Stimulated activated CD4-positive, alpha-beta T cell treated with anti-CD3 and anti-CD28 coated beads, Interleukin-4, amount 100 ng/mL, for 48 hours (primary cell): ENCODE measurements at places on chromosomes 3 and 15.
A peak's percentile ranks its signal among the peaks of the same experiment; 100 is the strongest.

- DNase-seq, result no peak
Observed at GRCh38 chr3:52679199-52679538, 6.5 kb downstream of the PBRM1 start.

DNA sequence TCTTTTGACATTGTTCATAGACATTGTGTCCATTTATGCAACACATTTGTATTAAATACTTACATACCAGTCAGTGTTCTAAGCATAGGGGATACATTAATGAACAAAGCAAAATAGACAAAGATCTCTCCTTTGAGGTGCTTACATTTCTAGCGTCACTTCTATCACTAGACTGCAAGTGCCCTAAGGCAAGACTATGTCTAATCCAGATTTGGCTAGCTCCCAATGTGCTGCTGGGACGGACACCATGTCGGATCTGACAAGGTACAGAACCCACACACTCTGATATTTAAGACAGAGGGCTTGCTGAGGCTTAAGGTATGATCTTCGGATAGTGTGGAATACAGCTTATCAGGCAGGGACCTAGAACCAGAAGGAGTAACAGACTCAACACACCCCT, 41.4 kb downstream of the MYLK start:
- no peak for DNase-seq

GRCh38 chr15:96326328-96327154, 4.0 kb upstream of the NR2F2 start:
- no peak for DNase-seq

DNA sequence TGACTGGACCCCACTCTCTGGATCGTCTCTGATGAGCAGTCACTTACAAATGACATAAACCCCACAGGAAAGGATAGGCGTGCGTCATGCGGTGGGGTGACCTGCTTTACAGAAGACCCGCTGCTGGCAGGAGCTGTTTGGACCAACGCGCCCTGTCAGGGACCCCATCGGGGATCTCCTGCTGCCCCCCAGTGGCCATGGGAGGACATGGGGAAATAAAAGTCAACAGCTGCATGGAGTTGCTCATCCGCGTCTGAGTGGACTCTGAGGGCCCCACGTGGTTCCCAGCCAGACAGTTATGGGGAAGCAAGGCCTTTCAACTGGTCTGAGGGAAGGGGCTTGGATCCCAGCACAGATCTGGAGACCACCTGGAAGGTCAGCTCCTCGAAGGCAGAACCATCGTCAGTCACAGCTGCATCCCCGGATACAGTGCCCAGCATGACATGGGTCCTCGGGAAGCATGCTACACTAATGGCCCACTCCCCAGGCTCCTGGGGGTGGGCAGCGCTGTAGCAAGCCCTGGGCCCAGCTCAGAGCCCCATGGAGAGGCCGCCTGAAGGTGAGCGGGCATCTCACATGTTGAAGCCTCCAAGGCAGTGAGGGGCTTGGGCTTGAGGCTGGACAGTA, 32.1 kb downstream of the PTH1R start:
- DNase-seq, result peak; percentile 78

DNA sequence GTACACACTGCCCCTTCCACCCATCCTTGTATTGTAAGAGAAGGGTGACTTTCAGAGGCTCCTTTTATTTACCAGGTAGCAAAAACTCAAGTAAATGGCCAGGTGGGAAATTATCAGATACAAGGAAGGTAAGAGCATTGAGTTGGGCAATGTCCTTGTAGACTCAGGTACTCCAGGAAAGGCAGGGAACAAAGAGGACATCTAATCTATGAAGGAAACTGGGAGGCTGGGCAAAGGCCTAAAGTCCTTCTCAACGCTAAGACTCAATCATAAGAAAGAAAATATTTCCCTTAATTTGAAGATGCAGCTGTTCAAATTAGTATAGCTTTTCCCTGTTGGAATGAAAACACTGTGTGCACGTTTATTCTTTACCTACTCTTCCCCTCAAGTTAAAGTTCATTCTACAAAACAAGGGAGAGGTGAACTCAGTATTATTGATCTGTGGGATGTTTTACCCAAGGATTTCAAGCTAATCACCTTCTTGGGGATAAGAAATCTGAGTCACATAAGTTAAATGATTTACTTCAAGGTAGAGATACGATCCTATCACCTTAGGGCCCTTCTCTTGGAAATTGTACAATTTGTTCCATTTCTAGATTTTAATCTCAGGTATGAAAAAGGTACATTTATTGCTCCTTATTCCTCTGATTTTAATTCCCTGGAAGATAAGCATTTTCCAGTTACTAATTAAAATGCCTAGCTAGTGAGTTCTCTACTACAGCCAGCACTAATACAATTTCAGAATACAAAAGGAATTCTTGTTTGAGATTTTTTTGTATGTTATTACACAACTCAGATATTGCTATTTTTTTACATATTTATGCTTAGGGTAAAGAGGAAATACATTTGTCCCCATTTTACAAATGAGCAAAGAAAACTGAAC, 80.6 kb downstream of the PLD1 start:
- no peak for DNase-seq

GRCh38 chr3:144114767-144115166, 143.1 kb downstream of the DIPK2A start:
- no peak for DNase-seq

DNA sequence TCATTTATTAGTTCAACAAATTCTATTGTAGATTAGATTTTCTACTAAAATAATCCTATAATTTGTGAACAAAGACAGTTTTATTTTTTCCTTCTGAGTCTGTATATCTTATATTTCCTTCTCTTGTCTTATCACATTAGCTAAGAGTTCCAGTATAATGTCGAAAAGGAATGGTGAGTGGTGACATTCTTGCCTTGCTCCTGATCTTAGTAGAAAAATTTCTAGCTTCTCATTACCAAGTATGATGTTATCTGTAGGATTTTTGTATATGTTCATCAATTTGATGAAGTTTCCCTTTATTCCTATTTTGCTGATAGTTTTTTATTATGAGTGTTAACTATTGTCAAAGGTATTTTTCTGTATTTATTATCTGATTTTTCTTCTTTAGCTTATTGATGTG, 756.6 kb upstream of the BCHE start:
- DNase-seq, result no peak

DNA sequence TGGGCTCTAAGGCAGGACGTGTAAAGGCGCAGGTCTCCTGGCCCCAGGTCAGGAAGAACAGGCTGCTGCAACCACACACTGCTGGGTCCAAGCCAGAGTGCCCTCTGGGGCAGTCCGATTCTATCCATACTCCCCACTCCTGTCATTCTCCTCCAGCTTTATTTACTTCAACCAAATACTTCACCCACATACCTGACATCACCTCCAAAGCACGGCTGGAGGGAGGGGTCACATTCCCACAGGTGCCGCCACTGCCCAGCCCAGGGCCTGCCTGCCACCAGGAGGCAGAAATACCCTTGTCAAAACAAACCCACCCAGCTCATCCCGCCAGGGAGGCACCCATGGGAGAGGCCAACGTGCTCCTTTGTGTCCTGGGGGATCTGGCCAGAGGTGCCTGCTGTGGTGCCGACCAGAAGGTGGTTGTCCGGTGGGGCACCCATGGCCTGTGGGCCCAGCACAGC, 100.4 kb downstream of the DAPK2 start:
- DNase-seq, result no peak

DNA sequence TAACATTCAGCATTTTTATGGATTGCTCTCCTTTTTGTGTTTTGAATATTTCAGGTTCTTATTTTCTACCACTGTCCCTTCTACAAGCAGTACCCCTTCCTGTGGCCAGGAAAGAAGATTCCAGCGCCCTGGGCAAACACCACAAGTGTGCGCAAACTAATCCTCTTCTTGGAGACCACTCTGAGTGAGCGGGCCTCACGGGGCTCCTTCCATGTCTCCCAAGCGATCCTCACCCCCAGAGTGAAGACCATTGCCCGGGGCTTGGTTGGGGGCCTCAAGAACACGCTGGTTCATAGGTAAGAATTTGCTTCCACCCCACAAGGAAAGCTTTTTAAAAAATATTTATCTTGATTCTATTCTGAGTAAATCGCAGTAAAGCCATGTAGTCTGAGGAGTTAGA, 118.7 kb upstream of the ZBED2 start:
- DNase-seq, result no peak

DNA sequence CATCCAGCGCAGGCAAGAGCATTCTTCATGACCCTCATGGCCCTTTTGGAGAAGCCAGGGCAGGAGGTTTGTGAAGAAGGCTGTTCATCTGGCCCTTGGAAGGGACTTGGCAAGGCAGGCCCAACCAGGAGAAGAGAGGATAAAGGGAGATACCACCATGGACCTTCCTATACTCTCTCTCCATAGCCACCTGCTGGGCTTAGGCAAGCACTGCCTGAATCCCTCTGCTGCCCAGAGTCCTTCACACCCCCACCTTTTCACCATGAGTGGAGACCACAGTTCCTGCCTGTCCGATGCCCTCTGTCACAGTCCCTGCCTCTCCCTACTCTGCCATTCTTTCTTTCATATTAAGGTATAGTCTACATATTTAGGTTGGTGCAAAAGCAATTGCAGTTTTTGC, 10.6 kb upstream of the SFMBT1 start:
- no peak for DNase-seq

DNA sequence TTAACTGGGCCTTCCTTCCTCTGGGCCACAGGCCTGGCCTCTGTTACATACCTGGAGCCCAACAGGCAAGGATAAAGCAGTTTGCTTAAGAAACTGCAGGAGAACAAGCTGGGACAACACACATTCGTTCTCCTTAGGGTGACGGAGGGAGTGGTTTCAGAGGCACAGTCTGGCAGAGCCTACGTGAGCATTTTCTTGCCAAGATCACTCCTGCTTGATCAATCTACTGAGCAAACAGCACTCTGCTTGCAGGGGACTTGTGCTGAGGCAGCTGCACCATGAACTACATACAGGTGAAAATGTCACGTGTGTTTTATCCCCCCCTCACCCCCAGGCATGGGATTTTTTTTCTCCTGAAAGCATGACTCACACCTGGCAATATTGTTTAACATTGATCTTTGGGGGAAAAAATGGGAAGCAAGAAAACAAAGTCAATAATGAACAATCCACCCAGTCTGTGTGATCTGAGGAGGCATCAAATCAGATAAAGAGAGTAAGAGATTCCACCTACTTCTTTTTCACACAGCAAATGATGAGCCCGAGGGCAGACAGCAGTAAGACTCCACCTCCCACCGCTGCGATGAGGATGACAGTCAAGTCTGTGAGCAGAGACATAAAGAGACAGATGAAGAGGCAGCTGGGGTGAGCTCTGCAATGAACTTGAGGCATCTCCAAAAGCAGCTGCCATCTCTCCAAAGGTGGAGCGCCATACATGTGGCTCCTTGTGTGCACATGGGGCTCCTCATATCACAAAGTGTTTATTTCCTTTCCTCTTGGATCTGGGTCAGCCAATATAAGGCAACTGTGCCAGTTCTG, 57.4 kb downstream of the CDCP1 start:
- no peak for DNase-seq

- no peak for DNase-seq
Observed at GRCh38 chr15:80944818-80945217, 44.8 kb downstream of the MESD start.

DNA sequence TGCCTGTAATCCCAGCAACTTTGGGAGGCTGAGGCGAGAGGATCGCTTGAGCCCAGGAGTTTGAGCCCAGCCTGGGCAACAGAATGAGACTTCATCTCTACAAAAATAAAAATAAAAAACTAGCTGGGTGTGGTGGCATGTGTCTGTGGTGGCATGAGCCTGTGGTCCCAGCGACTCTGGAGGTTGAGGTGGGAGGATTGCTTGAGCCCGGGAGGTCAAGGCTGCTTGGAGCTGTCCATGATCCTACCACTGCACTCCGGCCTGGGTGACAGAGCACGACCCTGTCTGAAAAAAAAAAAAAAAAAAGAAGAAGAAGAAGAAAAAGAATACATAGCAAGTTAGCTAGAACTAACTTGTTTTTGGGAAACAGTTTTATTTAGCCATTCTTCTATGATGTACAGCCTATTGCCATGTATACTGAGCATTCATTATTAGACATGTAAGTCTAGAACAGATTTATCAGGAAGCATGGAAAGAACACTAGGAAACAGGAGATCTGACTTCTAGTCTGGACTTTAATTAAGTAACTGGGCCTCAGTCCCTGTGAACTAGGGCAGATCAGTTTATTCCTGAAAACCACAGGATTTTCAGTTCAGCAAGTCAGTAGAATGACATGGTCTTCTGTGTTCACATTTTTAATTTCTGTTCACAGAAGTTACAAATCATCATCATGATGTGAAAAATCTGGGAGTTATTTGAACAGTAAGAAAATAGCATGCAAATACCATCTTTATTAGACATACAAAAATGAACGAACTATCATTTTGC, 65.5 kb downstream of the KAT2B start:
- DNase-seq, result no peak

- DNase-seq, result no peak
Observed at GRCh38 chr15:101048176-101048575, 129.0 kb downstream of the LRRK1 start.

DNA sequence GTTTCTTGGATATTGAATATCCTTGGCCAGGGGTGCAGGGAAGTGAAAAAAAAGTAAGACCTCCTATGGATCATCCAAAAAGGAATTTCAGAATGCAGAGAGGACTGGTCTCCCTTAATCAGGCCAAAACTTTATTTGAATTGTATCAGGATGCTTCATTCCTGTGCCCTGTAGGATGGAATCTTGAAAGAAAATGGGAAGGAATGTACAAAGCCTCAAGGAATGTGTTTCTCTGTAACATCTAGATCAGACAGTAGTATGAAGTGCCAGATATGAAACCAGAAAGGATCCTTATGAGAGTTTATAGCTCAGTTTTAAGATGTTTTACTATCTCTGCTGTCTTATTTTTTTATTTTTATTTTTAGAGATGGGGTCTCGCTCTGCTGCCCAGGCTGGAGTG, 6.5 kb upstream of the GSK3B start:
- no peak for DNase-seq

DNA sequence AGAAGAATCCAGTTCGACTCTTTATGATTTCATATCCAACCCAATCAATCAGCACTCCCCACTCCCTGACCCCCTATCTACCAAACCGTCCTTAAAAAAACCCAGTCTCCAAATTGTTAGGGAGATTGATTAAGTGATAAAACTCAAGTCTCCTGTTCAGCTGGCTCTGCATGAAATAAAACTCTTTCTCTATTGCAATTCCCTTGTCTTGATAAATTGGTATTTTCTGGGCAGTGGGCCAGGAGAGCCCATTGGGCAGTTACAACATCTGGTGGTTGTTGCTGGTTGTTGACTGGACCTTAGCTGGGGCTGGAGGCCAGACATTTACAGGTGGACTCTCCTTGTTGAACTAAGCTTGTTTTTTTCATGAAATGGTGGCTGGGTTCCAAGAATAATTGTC, 642.3 kb downstream of the ROBO2 start:
- no peak for DNase-seq

DNA sequence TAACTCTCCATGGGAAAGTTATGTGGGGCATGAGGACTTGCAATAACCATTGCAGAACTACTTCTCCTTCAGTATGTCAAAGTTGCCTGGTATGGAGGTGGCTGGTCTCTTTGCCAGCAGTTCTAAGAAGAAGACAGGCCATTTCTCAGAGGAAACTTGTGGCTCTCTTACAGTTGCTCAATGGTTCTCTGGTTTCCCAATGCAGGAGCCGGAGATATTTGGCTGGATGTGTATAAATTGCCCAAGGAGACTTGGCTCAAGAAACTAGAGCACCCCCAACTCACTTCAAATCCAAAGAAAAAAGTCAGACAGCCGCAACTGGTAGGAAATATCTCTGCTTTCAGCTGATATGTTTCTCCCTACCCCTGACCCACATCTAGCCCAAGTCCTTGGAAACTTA, 24.2 kb downstream of the WDR93 start:
- DNase-seq, result no peak
